ENCODE measurements at places on chromosomes 5 and 9.

DNA sequence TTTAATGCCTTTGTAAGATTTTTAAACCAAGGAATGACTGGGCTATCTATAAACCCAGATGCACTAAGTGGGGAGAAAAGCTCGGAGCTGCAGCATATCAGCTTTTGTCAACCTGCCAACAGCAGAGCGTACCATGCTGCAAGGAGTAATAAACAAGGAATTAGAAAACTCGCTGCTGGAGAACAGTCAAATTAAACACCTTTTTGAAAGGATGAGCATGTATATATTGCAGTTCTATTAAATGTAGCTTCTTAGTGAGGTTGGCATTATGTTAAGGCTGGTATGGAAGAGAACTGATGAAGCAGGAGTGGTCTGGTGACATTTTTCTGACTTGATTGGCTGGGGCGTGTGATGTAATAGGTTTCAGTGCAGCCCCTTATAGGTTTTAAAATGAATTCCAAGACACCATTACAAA lies 74.7 kb downstream of the PIK3R1 start:
- DNase-seq = no peak

GRCh38 chr5:125390326-125390725 lies 643.9 kb upstream of the ZNF608 start:
- DNase-seq = no peak

DNA sequence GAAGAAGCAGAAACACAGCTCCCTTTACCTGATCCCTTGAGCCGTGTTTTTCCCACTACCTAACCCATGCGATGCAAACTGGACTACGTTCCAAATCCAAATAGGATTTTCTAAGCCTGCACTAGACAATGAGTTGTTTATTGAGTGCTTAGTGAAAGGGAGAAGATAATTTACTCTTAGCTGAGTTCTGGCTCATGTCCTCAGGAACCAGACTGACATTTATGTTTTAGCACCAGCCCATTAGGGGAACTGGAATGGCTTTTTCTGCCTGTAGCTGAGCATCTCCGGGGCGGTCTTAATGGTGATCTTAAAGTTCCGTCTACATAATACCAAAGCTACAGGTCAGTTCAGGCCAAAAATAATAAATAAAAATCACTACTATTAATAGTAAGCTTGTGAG lies 81.5 kb downstream of the SH3TC2 start:
- peak; percentile 79 for DNase-seq

DNA sequence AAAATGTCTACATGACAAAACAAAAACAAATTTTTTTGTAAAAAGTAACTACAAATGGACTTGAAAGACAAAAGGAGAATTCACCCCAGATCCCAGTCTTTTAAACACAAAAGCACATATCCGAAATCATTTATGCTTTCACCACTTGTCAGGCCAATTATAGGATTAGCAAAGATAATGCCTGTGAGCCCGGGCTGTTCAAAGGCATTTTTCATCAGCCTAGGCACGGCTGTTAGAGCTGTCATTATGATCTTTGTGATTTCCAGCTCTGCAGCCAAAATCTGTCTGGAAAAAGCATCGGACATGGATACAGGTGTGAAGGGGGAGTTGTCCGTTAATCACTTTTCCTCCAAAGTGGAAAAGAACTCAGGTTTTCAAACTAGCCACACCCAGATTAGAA lies 23.6 kb upstream of the RAB14 start:
- DNase-seq = no peak

DNA sequence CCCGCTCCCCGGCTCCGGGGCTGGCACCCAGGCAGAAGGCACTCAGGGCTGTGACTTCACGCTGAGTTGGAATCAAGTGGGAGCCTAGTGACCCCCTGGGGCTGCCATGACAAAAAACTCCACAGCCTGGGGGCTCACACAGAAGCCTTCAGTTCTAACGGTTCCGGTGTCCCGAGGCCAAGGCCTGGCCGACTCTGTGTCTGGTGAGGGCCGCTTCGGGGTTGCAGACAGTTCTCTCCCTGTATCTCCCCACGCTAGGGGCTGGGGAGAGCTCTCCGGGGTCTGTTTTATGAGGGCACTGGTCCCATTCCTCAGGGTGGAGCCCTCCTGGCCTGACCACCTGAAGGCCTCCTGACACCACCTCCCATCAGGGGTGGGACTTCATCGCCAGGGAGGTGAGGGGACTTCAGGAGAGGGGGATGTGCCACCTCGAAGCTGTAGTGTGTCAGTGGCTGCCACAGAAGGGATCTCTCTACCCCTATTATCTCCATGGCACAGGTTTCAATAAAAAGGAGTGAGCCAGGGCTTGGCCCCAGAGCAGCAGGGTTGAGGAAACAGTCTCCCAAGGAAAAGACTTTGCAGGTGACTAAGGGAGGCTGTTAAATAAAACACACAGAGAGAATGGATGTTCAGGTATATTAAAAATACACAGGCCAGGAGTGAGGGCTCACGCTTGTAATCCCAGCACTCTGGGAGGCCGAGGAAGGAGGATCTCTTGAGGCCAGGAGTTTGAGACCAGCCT lies 1.5 kb upstream of the SLC6A3 start:
- DNase-seq = peak; percentile 47

GRCh38 chr5:40191150-40191549 lies 488.6 kb upstream of the PTGER4 start:
- DNase-seq = no peak

GRCh38 chr5:133429046-133429445 lies 183.3 kb downstream of the FSTL4 start:
- no peak for DNase-seq

DNA sequence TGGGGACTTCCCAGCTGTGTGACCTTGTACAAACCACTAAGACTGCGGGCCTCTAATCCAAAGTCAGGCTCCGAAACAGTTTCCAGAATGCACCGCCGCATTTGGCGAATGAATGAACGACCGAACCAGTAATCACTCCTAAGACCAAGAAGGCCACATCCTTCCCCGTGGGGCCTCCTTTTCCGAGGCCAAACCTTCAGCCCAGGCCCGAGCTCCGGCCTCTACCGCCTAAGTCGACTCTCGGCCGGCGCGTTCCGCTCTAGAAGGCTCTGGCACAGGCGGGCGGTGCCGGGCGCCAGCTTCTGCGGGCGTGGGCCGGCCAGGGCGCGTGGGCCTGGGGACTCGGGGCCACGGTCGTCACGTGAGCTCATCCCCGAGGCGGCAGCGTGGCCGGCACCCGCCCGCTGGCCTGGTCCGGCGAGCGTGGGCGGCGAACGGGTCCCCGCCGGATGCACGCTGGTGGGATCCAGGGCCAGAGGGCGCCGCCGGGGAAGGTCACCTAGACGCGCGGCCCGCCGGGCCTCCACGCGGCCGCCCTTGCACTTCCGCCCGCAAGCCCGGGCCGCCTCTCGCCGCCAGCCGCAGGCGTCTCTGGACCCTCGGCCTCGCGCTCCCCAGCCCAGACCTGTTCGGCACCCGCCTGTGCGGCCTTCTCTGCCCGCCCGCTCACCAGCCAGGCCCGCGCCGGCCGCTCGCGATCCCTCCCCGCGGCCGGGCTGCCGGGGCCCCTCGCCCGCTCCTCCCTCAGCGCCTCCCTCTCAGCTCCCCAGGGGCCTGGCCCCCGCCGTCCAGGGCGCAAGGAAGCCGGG lies 754 bp downstream of the VDAC1 start:
- no peak for DNase-seq

DNA sequence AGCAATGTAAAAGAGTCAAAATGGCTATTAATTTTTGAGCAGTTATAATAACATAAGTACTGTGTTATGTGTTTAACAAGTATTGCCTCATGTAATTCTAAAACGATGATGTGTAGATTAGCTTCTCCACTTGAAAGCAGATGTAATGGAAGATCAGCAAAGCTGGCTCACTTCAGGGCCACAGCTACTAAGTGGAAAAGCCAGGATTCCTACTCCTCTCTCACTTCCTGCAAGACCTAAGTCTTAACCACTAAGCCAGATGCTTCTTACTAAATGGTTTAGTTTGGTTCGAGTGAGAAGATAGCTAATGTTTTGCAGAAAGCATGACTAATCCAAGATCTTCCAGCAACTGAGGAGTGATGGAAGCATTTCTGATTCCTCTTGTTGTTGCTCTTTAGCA lies 15.7 kb upstream of the TNC start:
- DNase-seq = no peak

GRCh38 chr9:92720807-92721535 lies 43.7 kb downstream of the BICD2 start:
- no peak for DNase-seq

GRCh38 chr5:133653760-133654049 lies 41.4 kb upstream of the FSTL4 start:
- DNase-seq = no peak

- DNase-seq = no peak
These were observed 61.6 kb downstream of the FNBP1 start for GRCh38 chr9:129981180-129981907.

DNA sequence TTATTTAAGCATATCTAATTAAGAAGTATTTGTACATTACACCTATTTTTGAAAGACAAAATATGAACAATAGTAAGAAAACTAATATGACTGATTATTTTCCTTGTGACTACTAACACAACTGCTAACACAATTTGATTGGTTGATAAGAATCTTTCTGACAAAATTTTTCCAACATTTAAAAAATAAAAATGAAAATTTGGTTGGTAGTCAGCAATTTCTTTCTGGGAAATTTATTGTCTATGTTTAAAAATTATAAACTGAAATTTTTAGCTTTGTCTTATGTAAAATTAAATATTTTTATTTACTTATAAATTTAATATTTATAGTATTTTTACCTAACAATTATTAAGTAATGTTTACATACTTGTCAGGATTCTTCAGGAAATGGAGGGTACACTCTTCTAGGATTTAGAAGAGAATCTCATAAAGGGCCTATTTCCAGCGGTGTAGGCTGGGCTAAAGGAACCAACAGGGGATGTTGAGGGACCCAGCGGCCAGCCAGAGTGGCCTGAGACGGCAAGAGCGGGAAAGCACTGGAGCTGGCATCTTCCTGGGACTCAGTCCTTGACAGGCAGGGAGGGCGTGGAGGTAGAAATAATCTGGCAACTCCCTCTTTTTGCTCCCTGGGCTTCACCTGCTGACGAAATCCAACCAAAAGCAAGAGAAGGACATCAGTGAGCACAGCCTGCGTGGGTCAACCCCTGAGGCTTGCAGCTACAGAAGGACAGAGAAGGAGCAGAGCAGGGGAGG lies 14.7 kb upstream of the FAM120A start:
- no peak for DNase-seq

DNA sequence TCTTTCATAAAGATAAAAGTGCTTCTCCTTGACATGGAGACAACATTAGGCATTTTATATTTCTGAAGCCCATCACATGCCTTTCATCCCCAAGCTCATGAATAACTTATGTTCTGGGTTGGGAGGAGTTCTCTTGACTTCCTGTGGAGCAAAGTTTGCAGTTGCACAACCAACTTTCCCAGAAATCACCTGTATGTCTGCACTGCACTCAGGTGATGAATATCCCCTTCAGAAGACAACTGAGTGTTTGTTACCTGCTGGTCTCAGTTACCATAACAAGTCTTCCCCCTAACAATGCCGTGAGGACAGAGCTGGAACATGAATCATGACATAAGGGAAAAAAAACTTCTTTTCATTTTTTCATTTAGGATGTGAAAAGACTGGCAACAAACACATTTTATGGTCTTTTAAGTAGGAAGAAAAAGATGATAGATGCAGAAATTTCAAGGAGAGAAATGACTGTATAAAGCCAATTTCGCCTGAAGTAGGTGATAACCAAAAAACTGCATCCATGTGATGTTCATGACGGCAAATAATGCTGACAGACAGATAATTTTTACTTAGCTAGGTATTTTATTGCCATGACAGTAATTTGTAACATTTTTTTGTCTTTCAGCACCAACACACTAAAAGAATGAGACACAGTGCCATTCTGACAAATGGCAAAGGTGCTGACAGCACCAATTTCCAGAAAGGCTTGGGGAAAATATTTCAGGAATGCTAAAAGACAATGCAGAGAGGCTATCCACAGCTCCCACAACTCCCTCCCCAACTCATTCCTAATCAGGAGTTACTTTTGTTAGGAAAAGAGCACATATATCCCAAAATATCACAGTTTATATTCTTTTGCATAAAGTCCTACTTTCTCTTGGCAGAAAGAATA lies 656.3 kb downstream of the PRELID2 start:
- DNase-seq = peak; percentile 64

DNA sequence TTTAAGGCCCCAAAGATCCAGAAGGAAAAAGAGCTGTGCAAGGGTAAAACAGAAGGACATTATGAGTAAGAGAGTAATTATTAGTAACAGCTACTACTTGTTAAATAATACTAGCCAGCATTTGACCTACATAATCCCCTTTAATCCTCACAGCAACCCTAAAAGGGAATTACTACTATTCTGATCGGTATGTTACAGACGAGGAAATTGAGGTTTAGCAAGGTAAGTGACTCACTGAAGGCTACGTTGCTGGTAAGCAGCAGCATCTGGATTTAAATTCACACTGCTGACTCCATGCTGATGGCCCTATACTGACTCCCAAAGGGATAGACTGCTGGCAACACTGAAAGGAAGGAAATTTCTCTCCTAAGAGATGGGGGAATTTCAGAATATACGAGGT lies 3.7 kb upstream of the FSD1L start:
- no peak for DNase-seq

DNA sequence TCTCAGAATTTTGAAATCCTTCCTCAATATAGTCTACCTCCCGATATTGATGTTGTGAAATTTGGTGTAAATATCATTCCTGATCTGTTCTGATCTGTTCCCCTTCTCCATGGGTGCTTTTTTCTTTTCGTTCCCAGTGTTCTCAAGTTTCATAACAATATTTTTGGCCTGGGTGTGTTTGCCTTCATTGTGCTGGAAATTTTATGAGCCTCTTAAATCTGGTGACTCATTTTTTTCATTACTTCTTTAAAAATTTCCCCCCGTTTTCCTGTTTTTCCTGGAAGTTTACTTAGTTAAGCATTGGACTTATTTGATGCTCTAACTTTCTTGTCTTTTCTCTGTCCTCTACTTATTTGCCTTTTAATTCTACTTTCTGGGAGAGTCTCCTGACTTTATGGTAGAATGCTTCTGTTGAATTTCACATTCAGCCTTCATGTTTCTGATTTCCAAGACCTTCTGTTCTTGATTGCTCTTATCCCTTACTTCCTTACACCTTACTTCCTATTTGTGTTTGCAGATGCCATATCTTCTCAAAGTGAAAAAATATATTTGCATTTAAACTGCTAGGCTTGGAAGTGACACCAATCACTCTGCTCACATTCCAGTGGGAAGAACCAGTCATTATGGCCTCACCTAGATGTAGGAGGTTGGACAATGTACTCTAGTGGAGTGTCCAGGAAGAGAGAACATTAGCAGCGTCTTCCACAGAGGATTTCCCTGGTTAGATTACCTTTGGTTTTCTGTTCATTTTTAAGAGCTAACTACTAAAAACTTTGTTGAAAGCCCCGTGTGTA lies 441.9 kb downstream of the ARHGEF28 start:
- DNase-seq = no peak

GRCh38 chr9:112720113-112720780 lies 2.3 kb upstream of the INIP start:
- DNase-seq = no peak

DNA sequence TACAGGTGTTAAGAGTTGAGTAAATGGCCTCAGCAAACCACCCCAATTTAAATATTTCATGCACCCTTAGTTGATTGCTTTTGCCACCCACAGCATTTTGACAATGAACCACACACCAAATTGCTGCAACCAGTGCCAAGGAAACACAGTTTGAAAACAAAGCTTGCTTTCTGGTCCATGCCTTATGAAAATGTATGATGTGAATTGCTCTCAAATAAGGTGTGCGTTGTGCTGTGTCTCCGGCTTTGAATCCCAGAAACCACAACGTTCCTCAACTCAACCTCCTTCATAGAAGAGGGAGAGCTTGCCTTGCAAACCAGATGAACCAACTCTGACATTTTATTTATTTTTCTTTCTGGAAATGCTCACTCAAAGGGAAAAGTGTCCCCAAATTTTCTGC lies 762.7 kb downstream of the TLE1 start:
- DNase-seq = no peak
